ENCODE measurements at places on chromosomes 5 and 9. TPM values are rescaled to one million over a fixed set of nuclear protein-coding genes. Genes with fewer than 3 reads are reported as not detected.

The ZNF366 gene
- polyA plus RNA-seq = not detected

The C9orf40 gene
- 2.3 TPM for polyA plus RNA-seq

The IRX4 gene
- not detected for polyA plus RNA-seq

The SH3GL2 gene
- not detected for polyA plus RNA-seq

The PTPN3 gene
- polyA plus RNA-seq = 11.1 TPM

The RFESD gene
- polyA plus RNA-seq = 1.3 TPM

The GRPEL2 gene
- 1.6 TPM for polyA plus RNA-seq

The PRSS3 gene
- polyA plus RNA-seq = 59.5 TPM

GRCh38 chr9:83422527-83422926, 115.7 kb downstream of the FRMD3 start:
- no peak for DNase-seq

DNA sequence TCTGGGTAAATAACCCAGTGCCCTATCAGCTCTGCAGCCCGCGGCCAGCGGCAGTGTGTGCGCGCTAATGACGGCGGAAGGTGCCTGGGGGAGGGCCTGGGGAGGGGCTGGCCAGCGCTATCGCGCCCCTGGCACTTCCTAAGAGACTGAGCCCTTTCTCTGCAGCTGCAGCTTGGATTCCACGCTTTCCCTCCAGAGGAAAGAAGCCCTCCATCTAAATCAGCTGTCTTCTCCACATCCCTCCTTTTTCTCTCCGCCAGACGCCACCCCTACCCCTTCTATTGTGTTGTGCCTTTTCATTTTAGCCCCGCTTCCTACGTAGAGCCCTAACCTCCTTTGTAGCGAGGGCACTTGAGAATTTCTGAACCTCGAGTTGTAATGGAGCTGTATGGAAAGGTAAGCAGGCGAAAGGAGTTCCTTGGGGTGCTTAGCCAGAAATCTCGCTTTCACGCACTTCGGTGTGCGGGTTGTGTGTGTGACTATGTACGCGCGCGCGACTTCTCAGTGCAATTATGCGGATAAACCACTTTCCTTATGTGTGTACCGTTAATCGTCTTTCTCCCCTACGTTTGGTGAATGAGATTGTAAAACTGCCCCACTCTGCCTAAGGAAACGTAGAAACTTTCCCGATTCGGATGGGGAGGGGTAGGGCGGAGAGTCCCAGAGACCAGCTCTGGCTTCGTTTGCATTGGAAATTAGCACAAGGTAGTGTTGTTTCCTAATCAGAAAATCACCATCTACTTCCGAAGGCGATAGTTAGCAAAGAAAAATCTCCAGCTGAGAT, 664 bp upstream of the RAB3C start:
- no peak for DNase-seq

DNA sequence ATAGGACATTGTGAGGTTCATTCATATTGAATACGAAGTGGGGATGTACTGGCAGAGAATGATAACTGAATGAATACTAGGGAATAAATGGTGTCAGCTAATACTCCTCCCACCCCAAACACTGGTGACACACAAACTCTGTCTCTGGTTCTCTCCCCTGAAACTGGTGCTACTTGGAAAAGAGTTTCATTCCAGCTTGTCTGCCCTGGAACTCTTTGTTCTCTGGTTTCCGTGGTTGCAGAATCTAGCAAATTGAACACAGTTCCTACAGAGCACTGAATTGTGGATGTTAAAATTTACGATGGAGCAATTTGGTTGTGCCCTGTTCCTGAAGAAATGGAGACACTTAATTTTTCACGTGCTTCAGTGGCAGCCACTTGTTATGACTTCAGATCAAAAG, 181.7 kb downstream of the KCTD16 start:
- no peak for DNase-seq

- DNase-seq = no peak
These were observed 4.9 kb upstream of the SH3PXD2B start for GRCh38 chr5:172458976-172459782.

DNA sequence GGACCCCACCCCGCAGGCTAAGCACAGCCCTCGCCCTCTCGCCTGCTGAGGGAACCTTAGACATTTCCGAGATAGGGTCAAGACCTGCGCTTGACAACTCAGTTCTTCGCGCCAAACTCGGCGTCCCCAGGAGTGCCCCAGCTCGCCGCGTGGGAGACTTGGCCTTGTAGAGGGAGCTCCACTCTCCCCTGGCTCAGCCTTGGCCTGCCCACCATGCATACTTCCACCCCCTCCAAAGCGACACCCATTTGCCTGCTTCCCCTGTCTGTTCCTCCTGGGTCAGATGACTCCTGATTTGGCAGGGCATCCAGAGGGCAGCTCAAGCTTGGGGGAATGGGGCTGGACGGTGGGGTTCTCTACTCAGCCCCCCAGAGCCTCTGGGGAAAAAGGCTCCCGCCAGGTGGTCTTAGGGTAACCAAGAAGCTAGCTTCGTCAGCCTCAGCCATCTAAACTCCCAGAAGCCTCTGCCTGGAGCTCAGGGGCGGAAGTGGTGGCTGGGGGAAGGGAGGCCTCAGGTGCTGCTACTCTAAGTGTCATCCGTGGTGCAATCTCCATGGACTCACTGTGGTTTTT, 560 bp downstream of the DOCK2 start:
- peak; percentile 56 for DNase-seq

- DNase-seq = no peak
These were observed 46.0 kb upstream of the F2RL2 start for GRCh38 chr5:76669245-76669644.

- no peak for DNase-seq
These were observed 18.4 kb downstream of the TRIM36 start for GRCh38 chr5:115151208-115151805.

DNA sequence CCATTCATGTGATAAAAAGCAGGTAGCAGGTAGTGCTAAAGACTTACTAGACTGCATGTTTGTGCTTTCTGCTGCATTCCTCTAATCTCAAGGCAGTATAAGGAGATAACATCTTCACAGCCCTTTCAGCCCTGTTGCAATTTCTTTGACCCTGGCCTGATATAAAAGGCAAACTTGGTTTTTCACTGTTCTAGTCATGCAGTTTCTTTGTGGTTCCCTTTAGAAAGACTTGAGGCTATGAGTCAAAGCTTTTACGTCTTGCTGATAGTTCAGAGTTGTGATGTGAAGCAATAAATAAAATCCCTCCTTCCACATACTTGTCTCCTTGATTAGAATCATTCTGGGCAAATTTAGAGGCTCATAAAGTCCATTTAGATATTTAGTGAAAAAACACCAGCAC, 88.6 kb upstream of the CDKN2B start:
- no peak for DNase-seq

DNA sequence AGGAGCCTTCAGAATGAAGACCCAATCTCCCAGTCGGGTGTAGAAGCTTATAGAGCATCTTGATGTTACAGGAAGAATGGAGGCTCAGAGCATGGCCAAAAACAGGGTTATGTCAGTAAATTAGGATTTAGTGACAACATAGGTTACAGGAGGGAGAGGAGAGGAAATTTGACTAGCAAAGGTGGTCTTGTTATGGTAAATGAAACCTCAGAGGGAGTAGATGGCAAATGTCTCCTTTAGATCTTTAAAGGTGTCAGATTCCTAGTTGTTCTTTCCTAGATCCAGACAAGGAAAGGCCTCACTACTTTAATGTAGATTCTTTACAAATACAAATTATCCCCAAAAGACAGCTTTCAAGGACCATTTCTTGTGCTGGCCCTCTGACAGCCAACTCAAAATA, 465.0 kb downstream of the DMRTA1 start:
- no peak for DNase-seq

GRCh38 chr5:51567636-51568035, 184.4 kb downstream of the ISL1 start:
- DNase-seq = no peak

DNA sequence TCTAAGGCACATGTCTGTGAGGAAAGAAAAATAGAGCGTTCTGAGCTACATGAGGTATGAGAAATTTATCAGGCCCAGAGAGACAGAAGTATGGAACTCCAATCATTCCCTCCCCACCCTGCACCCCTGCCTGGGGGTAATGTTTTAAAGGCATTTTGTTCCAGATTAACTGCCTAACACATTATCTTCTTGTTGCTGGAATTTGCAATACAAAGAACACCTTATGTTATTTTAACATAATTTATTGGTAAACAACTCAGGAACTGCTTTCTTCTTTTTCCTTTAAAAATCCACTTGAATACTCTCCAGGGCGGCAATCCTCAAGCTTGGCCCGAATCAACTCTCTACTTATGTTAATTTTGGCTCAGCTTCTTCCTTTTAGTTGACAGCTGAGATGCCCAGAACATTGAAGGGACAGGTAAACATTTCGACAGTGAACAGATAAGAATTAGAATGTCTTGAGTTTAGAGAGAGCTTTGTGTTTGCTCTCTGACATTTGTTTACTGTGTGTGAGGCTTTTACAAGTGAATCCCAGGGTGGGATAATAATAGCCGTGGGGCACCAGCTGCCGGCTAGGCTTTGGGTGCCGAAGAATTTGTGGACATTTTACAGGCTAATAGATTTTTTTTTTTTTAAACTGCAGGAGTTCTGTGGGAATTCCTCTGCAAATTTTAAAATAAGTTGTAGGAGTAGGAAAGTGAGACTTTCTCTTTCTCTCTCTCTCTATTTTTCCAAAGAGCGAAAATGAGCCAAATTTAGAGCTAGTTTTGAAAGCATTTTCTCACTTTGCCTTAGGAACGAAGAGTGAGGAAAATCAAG, 96.4 kb upstream of the TAF11L2 start:
- no peak for DNase-seq

DNA sequence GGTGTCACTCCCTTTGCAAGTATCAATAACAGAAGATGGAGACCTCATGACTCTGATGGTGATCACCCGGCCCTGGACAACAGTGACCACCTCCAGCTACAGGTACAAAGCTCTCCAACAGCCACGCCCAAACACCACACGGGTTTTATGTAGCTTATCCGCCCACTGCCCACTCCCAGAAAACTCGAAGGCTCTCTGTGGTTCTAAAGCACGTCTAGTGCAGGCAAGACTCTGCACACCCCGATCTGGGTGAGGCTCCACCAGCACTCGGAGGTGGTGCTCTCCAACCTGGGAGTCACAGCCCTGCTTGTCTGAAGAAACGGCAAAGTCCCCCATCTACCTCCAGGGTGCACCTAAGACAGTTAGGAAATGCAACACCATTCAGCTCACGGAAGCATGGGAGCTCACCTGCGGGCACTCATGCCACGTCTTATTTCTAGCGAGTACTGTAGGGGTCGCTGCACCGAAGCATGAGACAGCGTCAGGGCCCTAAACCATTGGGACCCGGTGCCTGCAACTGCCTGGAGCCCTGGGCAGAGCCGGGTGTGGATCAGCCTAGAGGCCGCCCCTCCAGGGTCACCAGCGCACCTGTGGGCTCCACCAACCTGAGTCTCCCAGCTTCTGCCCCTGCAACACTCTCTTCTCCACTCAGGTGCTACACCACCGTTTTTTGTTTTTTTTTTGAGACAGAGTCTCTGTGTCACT, 58.1 kb upstream of the ZNF354A start:
- DNase-seq = peak; percentile 38

- no peak for DNase-seq
These were observed 18.3 kb downstream of the CDK5RAP2 start for GRCh38 chr9:120561709-120562108.

DNA sequence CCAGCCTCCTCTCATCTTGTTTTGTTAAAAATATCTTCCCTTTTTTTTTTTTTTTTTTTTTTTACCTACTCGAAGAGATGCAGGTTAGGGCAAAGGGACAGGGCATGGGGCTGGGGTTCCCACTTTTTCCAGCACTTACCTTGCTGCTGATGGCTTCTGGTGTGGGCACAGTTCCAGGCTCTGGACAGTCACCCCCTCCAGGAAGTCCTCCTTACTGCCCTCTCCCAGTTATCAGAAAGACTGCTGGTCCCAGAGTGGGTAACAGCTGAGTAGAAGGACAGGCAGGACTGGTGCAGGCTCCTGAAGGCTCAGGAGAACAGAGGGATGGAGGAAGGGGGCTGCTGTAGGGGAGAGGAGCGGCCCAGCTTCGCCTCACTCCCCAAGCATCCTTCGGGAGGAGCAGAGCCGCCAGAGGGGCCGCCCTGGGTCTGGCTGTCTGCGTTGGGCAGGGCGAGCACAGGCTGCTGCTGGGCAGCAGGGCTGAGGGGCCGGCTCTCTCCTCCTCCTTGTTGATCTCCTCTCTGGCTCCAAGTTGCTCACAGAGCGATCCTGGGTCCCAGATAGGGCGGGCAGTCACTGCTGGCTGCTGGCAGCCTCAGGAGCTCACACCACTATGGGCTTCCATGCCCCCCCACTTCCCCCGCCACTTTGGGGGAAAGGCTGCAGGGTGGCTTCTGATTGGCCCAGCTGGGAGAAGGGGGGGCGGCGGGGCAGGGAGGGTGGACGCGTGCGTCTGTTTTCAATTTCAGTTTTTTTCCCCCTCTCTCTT, at the start of gene PDGFRB:
PDGFRB (minus strand) TSS at position 588 of the 769 bp plus-strand sequence. CDS start 18,798 bp downstream, outside the sequence.
- peak; percentile 95 for DNase-seq

GRCh38 chr9:111258209-111258874, 71.7 kb downstream of the OR2K2 start:
- DNase-seq = no peak

All from aorta (tissue), 5 donors.